Islet precursor cell (in vitro differentiated cells): ENCODE measurements at places on chromosomes 3 and 15.

DNA sequence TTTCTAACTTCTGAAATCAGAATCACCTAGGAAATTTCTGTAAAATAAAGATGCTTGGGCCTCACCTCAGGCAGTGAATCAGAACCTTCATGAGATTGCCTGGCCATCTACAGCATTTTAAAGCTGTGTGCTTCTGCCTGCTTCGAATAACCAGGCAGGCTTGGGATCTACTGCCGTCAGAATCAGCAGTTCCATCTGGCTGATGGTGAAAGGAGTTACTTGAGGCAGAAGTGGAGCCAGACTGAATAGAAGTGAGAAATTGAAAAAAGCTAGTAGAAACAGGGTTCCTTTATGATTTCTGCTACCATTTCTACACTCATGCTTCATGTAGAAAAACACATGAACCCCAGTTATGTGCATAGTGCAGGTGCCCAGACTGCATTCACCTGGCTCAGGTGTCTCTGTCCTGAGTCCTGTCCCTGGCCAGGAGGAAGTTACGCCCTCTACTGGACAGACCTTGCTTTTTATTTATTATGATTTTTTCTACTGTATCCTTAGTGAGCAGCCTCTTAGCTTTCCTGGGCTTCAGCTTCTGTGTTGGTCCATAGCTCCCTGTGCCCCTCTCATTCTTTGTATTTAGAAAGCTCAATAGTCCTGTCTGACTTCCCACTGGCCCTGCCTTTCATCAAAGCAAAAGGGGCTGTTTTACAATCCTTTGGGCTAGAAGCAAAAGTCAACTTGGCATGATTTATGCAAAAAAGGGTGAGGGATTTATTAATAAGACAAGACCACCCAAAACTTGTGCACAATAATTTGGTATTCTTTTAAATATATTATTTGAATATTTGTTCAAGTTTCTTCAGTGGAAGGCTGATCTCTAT, 200.8 kb upstream of the GOLGA6L4 start:
- DNase-seq, result no peak

DNA sequence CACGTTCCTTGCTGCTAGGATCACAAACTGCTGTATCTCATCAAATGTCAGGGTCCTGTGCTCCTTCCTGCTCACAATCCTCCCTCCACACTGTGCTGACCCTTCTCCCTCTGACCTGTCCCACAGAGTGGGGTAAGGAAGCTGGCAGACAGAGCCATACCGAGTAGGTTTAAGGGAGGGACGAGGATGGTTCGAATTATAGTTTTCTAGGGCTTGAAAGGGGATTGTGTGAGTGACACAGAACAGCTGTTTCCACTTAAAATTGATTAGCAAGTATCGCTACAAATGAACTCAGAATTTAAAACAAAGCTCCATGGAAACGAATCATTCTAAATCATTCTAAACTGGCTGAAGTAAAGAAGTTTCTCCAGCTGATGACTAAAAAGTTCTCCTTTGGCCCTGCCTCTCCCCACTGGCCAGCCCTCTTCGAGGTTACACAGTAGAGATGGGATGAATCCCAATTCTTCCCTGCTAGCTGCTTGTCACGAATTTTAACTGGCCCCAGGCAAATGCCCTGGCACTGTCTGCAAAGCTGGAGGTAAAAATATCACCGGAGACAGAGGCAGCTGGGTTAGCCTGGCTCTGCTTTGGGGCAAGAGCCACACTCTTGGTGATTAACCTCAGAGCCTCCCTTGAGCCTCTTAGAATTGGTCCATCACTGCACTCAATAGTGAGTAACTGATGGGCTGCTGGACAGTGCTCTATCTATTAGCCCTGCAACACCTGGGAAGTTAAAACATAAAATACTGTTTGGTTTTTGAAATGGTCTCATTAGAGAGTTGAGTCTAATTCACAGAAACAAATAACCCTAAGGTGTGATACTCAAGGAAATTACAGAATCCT, 194.9 kb downstream of the CHST2 start:
- DNase-seq, result no peak

GRCh38 chr3:133576169-133576568, 2.7 kb downstream of the CDV3 start:
- peak; percentile 11 for DNase-seq

GRCh38 chr3:58256511-58256910, 18.9 kb downstream of the ABHD6 start:
- DNase-seq, result no peak

DNA sequence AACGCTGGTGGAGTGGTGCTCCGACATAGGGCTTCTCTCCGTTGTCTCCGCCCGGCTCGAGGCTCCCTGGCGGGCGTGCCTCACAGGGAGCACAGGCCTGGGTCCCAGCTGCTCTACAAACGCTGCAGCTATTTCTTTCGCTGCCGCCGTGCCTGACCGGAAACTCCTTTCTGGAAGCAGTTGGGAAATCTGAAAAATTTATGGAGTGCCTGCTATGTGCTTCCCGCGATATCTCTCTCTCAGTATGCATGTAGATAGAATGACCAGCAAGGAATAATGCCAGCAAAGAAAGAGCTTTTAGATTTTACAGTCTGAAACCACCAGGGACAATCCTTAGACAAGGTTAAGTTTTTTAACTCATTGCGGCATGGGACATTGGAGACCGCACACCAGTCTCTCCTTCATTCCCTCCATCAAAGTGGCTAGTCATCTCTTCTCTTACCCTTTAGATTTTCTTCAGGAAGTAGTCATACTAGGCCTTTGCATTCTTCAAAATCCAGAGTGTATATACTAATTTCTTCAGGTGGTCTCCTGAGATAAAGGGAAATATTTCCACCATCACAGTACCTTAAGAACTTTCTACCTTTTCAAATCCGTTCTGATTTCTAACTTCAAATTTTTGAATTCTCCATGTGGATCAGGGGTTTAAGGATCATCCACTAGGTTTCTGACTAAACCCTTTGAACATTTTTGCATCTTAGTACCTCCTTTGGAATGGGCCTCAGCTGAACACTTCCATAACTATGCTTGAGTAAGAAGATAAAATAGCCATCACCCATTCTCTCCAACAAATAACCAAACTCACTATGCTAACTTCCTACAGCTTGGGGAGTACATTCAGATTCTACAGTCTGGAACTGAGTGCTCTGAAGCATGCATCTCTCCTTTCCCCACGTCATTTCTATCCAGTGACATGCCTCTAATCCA, 1.1 kb upstream of the NPHP3 start:
- DNase-seq, result no peak

GRCh38 chr3:9703736-9704346, at the start of gene CPNE9:
Gene CPNE9, plus strand, starts transcription at chr3:9703833. Its CDS starts 164 bp downstream, at chr3:9703997.
- no peak for DNase-seq

DNA sequence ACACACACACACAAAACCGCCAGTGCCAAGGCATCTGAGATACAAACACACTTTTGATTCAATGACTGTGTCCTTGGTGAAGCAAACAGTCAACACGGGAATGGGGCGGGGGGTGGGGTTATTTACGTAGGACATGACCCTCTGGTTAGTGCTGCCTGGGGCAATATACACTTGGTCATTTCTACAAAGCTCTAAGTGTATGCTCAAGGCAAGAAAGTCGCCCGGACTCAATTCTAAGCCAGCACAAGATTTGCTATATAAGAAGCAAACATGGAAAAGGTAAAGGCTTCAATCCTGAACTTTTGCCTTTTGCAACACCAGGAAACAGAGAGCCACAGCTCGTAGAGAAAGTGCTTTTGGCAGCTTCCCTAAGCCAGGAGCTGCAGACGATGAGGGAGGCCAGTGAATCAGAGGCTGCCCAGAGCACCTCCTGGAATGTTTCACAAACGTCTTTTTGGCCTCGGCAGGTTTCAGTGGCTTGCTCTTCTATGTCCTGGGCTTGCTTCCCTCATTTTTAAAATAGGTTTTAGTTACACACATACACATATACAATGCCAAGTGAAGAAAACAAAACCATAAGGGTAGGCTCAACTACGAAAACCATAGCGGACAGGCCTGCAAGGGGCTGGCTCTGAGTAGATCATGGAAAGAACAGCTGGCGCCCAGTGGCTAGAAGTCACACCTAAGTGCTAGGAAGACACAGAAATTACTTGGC, 73.6 kb downstream of the TM4SF4 start:
- peak; percentile 85 for DNase-seq
